Erythroblast (primary cell): ENCODE measurements at places on chromosomes 6 and 20.

DNA sequence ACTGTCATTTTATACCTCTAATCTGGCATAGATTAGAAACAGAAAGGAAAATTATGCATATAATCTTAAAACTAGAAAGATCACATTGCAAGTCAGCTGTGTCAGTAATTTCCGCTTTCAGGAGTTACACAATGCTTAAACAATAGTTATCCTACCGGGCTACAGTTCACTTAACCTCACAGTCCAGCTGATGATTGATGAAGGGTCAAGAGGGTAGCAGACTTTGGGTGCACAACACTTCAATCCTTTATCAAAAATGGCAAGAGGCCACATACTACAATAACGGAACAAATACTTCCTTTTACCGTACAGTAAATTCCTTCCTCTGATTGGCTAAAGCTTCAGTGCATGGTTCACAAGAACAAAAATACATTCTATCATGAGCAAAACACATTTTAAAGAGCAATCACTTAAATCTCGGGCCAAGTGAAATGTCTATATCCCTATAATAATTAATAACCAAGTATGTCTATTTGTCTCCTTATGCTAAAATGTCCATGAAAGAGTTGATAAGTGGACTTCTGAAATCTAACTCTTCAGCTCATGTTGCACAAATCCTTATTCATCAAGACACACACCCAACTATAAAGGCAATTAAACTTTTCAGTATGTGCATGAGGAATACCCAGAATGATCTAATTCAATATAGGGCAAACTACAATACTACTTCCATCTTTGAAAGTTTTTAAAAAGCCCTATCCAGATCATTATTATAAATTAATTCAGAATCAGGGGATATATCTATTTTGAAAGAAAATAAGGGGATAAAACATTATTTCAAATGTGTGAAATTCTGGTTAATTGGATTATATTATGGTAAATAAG, 76.8 kb downstream of the HIVEP2 start:
- no peak for DNase-seq

- no peak for DNase-seq
Measured at GRCh38 chr6:147281895-147282565, 77.8 kb downstream of the STXBP5 start.

DNA sequence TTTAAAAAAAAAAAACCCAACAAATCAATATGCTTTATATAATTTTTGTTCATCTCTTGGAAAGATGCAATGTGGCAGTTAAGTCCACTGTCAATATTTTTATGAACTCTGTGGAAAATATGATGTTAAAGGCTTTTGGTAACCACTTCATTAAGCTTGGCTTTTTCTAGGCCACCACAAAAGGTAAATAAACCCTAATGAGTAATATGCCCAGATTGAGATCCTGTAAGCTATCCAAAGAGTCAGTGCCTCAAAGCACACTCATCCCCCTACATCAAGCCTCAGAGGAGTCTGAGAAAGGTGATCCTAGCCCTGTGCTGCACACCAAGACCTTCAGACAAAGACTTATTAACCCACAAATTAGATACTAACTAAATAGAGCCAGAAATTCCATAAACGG, 121.1 kb downstream of the CDC5L start:
- no peak for DNase-seq

DNA sequence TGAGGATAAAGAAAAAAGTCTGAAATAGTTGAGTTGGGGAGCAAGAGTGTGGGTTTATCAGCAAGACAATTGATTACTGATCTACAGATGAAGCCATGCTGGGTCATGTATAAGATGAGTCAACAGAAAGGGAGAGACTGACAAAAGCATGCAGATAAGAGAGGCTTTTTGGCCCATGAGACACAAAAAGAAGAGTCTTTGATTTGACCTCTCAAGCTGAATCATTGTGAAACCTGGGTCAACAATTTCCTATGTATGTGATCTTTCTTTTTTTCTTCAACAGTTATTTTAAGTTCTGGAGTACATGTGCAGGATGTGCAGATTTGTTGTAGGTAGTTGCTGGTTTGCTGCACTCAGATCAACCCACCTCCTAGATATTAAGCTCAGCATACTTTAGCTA, 15.9 kb downstream of the RIMS1 start:
- no peak for DNase-seq

DNA sequence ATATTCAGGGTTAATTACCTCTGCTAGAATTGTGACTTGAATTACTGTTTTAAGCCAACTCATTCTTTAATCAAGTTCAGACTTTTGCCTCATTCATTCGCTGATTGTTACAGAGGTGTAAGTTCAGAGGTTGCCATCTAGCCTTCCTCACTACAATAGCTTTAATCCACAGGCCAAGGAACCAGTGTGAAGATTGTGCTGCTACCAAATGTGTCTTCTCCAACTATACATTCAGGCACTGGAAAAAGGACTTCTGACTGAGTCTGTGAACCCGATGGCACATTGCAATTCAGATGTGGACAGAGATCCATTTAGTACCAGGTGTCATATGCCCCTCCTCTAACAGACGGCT, 111.2 kb upstream of the ADGRF1 start:
- no peak for DNase-seq

- no peak for DNase-seq
Measured at GRCh38 chr6:12804952-12805645, 88.5 kb downstream of the PHACTR1 start.

GRCh38 chr20:61557621-61558020, 305.6 kb downstream of the CDH4 start:
- DNase-seq: no peak

GRCh38 chr6:105215506-105215905, 35.7 kb upstream of the POPDC3 start:
- DNase-seq: no peak
